ENCODE measurements at places on chromosomes 4 and X.

GRCh38 chr4:4762909-4763821 lies 96.3 kb upstream of the MSX1 start:
- peak; percentile 9 for DNase-seq

GRCh38 chr4:1744552-1744951 lies 23.2 kb downstream of the TACC3 start:
- no peak for DNase-seq

- no peak for DNase-seq
Measured at GRCh38 chr4:135065366-135065765, 863.8 kb upstream of the PABPC4L start.

GRCh38 chr4:185283723-185284122 lies 74.3 kb downstream of the SNX25 start:
- DNase-seq: no peak

GRCh38 chr4:55865228-55865806 lies 11.9 kb downstream of the EXOC1 start:
- no peak for DNase-seq

GRCh38 chr4:120965938-120966337 lies 43.4 kb upstream of the PRDM5 start:
- no peak for DNase-seq

DNA sequence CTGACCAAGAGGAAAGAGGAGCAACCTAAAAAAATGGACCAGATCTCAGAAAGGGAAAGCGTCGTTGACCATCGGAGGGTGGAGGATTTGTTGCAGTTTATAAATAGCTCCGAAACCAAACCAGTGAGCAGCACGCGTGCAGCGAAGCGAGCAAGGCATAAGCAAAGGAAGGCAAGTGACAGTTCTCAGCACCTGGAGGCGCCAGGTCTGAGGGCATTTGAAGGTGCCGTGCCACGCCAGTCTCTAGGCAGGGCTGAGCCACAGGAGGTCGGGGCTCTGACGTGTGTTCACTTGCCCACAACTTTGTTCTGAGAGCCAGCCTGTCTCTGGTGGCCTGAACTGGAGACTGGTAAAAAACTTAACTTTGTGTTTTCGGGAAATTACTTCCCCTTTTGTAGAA lies 59.7 kb downstream of the TNIP2 start:
- DNase-seq: no peak

DNA sequence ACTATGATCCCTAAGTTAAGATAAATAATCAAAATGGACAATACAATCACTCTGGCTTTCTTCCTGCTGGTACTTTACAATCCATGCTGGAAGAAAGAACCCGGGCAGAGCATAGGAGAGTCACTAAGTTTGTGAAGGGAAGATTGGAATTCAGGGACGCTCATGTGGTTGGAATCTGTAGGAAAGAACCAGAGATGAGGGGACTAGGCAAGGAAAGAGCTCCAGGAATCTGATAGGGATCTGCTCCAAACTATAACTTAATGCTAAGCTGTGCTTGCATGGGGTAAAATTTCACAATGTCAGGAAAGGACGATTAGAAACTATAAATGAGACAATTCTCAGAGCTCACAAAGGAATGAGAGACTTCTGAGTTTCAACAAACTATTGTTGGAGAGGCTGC lies 167.5 kb downstream of the ADGRA3 start:
- DNase-seq: no peak

DNA sequence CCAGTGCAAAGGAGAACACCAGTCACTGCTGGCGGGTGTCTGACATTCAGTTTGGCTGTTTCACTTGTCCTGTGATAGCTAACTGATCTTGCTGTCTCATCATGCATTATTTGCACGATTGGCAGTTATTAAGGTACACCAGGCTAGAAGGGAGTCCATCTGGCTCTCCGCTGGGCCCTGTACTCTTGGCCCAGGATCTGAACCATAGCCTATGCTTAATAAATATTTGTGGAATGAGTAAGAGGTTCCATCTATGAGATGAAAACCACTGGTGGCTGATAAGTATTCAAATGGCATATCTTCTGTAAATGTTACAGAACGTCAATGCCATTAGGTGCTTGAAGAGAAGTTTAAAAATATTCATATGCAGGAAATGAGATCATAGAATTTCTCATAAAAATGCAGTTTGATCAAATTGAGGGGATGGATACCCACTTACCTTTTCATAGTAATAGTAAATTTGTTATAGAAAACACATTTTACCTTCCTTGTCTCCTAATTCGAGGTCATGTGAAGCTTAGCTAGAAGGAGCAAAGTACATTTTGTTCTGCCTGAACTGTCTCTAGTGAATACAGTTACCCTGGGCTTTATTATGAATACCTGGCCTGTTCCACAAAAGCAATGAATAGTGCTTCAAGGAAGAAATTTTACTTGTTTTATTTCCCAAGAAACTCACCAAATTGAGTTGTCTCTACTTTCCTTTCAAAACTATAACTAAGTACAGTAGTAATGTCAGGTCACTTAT lies 213.5 kb downstream of the CBR4 start:
- no peak for DNase-seq

DNA sequence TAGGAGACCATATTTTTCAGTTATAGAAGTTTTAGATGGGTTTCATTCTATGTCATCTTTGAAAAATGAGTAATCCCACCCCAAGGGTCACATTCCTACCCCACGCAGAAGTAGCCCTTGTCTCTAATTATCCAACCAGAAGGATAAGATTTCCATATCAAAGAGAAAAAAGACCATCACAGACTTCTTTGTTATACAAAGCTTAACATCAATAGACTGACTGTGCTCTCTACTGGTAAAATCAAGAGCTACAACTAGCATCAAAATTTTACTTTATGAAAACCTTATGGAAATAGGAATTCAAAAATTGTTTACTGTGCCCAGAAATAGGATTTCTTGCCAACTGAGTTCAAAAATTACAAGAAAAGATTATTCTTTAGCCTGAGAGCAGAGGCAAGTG lies 24.9 kb downstream of the TNMD start:
- DNase-seq: no peak

GRCh38 chr4:17770845-17771244 lies 10.6 kb downstream of the FAM184B start:
- DNase-seq: no peak

GRCh38 chr4:154004016-154004415 lies 215.1 kb upstream of the SFRP2 start:
- DNase-seq: no peak

All from NCI-H146 (cell line).